Smooth muscle cell of bladder (primary cell): ENCODE measurements at places on chromosomes 1 and 21. TPM values are rescaled to one million over a fixed set of nuclear protein-coding genes. Genes with fewer than 3 reads are reported as not detected.

The TSSK3 gene
- total RNA-seq, result 0.43 and 0.65 TPM in 2 replicates

The CYP4A22 gene
- total RNA-seq, result not detected in 2 replicates

The TMEM53 gene
- 3.6 and 4.9 TPM in 2 replicates for total RNA-seq

The COG2 gene
- 21.5 and 23.8 TPM in 2 replicates for total RNA-seq

The KRTAP13-2 gene
- not detected in 2 replicates for total RNA-seq

The CRB1 gene
- total RNA-seq, result 0.28 TPM in 2 replicates
